Fibroblast of skin of back (primary cell): ENCODE measurements at places on chromosomes 3 and 15.
A peak's percentile ranks its signal among the peaks of the same experiment; 100 is the strongest.

DNA sequence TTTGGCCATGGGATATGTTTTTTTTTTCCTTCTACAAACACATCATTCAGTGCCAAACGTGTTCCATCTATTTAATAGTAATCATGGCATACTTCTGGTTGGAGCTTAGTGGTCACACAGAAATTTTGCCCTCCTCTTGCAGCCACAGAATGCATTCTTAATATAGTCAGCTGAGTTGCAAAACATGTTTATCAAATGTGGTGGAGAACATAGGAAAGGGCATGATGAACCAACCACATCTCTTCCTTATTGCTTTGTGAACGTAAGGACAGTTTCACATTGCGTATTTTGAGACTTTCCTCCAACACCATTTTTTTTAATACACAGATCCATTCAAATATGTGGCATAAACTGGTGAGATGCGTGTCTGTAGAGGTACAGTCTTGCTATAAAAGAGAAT is 106.8 kb downstream of the BBX start:
- DNase-seq: peak; percentile 9

DNA sequence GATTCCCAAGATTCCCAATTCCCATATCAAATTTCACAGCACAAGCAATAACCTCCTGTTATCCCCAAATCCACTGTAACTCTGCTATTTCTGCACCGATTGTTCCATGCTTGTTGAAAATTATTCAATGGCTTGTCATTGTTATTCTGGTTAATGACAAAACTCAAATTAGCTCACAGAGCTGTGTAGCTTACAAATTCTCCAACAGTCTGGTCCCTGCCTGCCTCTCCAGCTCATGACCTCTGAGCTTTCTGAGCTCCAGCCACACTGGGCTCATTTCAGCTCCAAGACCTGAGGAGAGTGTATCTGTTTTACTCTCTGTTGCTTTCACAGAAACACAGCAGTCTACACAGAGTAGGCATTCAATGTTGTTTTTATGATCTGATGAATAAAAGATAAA is 3.3 kb downstream of the DPPA2 start:
- no peak for DNase-seq

DNA sequence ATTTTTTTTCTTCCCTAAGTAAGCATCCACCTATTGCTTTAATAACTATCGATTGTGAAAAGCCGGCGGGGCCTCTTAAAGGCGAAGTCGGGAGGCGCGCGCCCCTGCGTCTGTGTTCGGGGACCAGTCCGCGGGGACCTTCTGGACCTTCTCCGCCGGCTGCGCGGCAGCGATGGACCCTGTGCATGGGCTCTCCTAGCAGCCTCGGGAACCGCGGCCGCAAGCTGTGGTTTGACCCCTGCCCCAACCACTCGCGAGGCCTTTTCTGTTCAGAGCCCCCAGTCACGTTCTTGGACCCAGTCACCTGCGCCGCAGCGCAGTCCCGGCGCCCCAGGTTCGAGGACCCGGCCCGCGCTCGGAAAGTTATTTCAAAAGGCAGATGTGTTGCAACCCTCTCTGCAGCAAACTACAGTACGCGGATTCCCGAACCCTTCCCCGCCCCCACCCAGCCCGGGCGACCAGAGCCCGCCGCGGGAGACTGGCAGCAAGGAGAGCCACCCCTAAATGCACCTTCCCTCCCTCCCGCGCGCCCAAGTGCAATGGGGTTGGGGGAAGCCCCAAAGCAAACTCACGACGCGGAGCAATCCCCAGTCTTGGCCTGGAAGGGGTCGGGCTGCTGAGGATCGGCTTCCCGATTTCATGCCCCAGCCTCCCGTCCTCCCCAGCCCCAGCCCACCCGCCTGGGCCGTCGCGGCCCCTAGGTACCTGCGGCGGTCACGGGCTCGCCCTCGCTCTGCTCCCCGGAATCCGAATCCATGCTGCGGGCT is 684 bp downstream of the TNFAIP8L3 start:
- no peak for DNase-seq

DNA sequence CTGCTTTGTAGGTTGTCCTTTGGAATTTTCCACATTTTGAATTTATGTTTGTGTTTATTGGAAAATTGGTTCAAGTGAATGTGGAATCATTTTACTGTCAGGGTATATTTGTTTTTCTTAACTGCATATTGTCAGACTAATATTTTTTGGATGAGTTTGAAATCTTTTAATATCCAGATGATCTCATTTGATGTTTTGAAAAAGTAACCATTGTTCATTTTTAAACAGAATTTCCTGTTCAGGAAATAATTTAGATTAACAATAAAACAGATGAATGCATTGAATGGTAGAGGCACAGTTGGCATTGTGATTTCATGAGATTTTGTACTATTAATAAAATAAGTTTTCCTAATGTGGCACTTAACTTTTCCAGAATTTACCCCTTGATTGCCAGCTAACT is 15.5 kb downstream of the TRAK1 start:
- no peak for DNase-seq

DNA sequence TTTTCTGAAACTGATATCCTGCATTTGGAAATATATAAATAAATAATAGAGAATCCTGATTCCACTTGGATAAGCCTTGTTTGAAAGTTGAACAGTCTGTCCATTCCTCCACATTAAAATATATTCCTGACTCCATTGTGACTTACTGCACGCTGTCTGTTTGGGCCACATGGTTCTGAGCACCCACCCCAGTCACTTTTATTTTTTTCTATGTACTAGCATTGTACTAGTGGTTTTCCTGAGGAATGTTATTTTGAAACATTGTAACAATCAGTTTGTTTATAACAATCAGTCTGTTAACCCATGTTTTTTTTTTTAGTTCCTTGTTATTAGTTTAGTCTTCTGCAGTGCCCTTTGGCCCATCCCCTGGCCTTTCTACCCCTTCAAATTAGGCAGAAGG is 87.4 kb upstream of the CCNL1 start:
- no peak for DNase-seq

DNA sequence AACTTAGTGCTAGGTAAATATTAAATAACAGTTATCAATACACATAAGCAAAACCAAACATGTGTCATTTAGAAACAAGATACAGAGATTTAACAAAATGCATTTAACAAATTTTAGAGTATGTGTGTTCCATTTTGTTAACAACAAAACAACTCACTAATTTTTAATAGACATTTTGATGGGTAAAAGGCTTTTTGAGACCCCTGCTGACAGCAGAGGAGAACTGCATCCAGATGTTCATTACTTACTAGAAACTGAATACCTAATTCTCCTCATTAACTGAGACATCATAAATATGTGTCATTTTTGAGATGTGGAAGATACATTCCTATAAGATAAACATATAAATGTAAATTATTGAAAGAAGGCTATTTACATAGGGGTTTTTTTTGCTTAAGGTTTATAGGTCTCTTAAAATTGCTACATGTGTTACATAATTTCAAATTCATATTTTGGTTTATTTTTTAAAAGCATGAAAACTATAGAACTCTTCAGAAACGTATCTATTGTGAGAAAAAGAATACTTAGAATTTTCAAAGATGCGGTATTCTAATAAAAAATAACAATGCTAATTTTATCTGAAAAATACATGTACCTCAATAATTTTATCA is 1009.8 kb downstream of the TUSC7 start:
- DNase-seq: peak; percentile 27

- DNase-seq: peak; percentile 91
Observed at GRCh38 chr15:62618432-62618831, 424.1 kb upstream of the TPM1 start.

DNA sequence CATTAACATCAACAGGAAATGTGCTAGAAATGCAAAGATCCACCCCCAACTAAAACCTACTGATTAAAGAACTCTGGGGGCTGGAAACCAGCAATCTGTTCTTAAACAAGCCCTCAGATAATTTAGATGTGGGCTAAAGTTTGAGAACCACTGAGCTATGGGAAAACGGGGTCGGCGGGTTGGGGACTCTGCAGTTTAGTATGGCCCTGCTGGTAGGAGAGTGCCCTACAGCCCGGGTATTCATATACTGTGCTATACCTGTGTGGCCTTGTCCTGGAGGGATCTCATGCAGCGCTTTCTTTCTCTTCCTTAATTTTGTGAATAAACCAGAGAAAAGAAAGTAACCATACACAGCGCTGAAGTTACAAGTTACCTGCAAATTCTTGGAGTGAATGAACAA is 189.7 kb upstream of the GBE1 start:
- no peak for DNase-seq

- no peak for DNase-seq
Observed at GRCh38 chr15:66723826-66724731, 22.0 kb downstream of the SMAD6 start.

DNA sequence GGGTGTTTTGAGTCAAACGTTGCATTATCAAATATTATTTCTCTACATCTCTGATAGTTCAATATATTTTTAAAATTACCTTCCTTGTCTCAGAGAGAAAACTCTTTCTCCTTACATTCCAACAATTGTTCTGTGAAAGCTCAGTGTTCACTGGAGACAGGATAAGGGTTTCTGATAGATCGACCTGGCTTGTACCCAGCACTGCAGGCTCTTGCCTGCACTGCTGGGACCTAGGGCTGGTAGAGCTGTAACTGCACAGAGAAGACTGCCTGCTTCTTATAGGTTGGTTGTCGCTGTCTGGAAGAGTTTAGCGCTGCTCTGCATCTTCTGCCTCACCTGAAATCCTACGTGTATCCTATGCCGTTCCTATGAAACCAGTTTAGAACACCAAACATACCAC is 249.9 kb upstream of the LRTM1 start:
- DNase-seq: no peak

GRCh38 chr3:127368186-127369032 is 80.6 kb upstream of the PRR20G start:
- no peak for DNase-seq

DNA sequence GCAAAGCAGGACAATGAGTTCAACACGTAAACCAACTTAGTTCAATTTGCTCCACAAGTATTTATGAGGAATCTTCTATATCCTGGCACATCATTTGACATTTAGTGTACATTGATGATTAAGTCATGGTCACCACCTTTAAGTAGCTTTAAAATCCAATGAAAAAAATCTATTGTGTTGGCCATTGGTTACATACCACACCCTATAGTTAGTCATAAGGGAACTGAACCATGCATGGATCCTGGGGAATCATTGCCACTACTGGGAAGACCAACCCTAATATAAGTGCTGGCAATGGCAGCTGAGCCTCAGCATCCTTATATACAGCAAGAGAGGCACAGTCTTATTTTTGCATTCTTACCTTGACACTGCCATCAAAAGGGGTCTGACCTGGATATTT is 502.5 kb downstream of the MECOM start:
- DNase-seq: no peak

GRCh38 chr15:76866716-76867321 is 38.3 kb downstream of the SCAPER start:
- peak; percentile 40 for DNase-seq

GRCh38 chr3:25294169-25294805 is 133.8 kb upstream of the RARB start:
- DNase-seq: peak; percentile 25

GRCh38 chr3:164550857-164551256 is 527.4 kb downstream of the SI start:
- peak; percentile 1 for DNase-seq

DNA sequence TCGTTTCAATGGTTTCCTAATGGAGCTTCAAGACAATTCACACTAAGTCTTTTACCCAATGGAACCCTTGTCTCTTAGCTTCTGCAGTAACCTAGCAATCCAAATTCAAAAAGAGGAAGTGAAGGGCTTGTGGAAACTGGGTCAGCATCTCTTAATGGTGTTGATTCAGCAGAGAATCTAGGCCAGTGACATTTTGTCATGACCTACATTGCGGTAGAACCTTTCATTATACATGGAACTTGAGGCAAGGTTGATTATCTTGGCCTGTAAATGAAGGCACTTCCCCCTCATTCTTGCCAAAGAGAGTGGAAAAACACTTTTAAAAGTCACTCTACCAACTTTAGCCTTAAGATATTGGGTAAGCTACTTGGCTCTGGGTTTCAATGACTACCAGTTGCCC is 42.8 kb downstream of the C2CD4B start:
- DNase-seq: no peak

DNA sequence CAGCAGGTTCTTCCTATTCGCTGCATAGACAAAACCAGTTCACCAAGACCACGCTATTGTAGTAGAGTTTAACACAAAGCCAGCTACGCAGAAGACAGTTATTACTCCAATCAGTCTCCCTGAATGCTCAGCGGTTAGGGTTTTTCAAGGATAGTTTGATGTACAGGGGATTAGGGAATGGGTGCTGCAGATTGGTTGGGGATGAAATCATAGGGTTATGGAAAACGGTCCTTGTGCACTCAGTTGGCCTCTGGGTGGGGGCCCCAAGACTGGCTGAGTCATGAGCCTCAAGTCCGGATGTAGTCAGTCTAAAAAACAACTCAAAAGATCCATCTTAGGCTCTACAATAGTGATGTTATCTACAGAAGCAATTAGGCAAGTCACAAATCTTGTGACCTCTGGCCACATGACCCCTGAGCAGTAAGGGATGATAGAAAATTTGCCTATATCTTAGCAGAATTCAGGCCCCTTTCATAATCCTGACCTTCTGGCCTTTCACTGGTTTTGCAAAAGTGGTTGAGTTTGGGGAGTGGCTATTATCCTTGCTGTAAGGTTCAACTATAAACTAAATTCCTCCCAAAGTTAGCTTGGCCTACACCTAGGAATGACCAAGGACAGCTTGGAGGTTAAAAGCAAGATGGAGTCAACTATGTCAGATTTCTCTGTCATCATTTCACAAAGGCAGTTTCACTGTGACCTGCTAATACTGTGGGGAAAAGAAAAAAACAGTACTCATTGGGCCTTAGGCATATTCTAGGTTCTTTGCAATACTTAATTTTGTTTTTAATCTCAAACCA is 57.7 kb downstream of the LIPC start:
- DNase-seq: no peak

DNA sequence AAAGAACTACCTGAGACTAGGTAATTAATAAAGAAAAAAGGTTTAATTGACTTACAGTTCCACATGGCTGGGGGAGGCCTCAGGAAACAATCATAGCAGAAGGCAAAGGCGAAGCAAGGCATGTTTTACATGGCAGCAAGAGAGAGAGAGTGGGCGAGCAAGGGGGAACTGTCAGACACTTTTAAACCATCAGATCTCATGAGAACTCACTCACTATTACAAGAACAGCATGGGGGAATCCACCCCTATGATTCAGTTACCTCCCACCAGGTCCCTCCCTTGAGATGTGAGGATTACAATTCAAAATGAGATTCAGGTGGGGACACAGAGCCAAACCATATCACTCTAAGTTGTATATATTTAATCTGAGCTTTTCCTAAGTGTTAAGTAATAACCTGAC is 79.0 kb upstream of the MLF1 start:
- no peak for DNase-seq

DNA sequence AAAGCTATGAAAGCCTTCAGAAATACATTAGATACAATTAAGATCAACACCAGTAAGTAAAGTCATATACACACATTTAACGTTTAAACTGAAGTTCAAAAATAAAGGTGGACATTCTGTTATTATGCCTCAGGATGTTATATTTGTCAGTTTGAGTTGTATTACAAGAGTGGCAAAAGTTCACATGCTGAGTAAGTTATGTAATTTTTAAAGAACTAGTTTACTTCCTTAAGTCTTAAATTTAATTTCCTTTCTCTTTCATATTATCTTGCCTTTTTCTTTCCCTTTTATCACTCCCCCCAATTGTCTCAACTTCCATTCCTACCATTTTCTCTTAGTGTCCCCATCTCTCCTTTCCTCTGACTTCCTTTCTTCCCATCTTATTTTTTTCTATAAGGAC is 4.9 kb upstream of the GPR87 start:
- DNase-seq: no peak

GRCh38 chr15:75918135-75918534 is 14.5 kb downstream of the FBXO22 start:
- DNase-seq: no peak
